ENCODE measurements at places on chromosomes 2 and 18.

GRCh38 chr18:3493501-3494244, 43.7 kb downstream of the TGIF1 start:
- peak; percentile 45 for DNase-seq

DNA sequence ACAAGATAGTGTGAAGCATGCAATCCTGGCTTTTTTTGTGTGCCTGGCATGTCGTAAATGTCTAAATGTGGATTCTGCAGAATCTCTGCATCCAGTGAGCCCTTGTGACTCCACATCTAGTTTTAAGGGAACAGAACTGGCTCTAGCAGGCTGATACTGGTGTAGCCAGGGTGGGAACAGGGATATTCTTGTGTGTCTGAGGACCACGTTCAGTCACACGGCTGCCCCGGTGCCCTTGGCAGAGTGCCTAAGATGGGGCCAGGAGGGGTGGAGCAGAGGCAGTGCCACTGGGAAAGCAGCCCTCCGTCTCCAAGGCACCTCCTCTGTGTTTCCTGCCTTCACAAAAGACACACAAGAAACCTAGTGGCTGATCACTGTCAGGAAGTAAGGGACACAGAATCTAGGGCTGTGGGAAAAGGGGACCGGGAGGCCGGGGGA, 91.5 kb upstream of the PARD3B start:
- DNase-seq = no peak

DNA sequence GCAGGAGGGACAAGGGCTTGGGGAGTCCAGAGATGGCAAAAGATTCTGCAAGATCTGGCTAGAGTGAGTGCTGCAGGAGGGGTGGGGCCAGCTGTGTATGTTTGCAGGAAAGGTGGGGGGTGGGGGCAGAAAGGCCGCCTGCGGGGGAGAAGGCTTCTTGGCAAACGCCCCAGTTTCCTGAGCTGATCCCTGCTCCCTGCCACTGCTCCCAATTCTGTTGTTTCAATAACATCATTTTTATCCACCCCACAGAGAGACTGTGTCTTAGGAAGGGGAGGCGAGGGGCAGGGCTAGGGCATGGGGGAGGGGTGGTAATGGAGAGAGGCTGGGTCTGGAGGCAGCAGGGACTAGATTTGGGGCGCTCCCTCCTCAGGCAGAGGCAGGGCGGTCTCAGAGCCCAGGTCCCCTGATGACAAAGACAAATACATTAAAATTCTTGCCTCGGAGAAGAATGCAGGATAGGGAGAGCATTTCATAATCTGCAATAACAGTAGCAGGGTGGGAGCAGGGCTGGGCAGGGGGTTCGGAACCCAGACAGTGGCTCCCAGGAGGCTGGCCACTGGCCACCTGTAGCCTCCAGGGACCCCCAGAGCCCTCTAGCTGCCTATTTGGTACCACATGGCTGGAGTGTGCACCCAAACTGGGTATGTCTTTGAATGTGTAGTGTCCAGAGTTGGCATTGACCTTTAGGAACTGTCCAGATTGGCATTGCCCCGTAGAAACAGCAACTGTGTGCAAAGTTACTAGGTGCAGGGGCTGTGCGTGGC, 2.1 kb upstream of the WNT6 start:
- no peak for DNase-seq

DNA sequence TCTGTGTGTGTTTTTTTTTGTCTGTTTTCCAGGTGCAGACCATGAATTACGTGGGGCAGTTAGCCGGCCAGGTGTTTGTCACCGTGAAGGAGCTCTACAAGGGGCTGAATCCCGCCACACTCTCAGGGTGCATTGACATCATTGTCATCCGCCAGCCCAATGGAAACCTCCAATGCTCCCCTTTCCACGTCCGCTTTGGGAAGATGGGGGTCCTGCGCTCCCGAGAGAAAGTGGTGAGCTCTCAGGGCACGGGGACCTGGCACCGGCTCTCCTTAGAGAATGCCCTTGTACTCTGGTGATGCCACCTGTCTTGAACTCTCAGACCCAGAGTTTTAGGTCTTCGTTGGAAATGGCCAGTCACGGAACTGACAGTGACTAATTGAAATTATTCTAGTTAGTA, 19.1 kb downstream of the LPIN1 start:
- no peak for DNase-seq

- no peak for DNase-seq
Observed at GRCh38 chr2:174535757-174536703, 49.2 kb upstream of the GPR155 start.

DNA sequence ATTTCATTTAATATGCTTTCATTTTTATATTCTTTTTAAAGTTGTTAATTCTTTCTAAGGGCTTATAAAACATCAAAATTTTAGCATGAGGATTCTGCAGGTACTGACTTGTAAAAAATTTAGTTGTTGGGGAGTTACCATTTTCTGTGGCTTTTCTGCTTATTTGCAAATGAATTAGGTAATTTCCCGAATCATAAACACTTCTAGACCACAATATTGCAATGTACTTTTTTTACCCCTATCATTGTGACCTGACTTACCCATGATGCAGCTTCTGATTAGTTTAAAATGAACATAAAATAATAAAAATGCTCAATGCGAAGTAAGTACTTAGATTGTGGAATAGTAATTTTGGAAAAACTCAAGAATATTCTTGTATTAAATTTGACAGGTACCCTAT, 11.4 kb downstream of the ARL6IP6 start:
- DNase-seq = no peak

DNA sequence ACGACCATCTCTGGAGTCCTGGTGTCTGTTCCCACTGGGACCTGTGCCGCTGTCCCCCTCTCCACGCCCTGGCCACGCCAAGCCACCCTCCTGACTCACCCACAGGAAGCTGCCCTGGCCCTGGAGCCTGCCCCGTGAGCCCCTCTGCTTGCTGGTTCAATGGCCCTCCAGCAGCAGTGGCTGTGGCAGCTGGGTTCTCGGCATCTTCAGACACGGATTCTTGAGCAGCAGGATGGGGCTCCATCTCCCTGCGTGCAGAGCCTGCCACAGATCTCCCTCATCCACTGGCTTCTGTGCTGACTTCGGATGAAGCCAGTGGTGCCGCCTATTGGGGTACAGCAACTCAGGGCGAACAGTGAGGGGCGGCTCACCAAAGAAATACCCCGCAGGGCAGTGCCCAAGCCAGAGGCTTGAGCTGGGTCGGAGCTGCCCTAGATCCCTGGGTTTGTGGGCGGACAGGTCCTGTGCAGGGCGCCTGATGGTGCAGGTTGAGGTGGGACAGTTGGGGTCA, 14.0 kb downstream of the CAPN10 start:
- DNase-seq = no peak

DNA sequence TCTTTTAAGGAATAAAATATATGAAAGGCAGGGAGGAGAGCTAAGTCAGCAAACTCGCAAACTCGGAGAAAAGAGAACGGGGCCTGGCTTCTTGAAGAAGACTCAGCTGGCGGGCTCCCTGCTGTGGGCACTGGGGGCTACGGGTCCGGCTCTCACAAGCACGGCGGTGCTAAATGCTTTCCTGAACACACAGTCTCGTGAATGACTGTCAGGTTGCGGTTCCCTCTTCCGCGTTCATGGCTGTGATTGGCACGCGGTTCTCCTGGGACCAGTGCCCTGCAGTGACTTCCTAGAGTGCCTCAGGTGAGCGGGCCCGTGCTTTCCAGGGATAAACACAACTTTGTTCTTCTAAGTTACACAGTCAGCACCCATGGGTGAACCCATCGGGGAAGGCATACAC, 208.4 kb downstream of the HDAC4 start:
- no peak for DNase-seq

Measured in HL-60 (cell line).